ENCODE measurements at places on chromosomes 11 and 22. TPM values are rescaled to one million over a fixed set of nuclear protein-coding genes. Genes with fewer than 3 reads are reported as not detected.

The OR52E8 gene
- not detected for total RNA-seq

DNA sequence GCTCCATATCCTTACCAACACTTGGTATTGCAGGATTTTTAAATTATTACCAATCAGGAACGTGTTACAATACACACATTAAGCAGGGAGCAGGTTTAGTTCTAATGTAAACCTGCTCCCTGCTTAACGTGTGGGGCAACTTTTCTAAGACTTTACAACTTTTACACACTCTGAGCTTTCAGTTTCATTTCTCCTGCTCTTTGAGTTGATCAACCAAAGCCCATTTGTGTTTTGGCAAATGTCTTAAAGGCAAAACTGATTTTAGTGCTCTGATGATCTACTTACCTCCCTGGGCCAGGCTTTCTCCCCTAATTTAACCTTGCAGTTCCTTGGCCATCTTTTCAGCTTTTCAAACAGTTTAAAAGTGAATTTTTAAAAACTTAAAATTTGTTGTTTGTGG, 70.9 kb downstream of the ZBTB44 start:
- no peak for DNase-seq
- peak overlapping the region; percentile 48 for H3K27ac ChIP-seq
- H3K36me3 ChIP-seq: peaks cover 4% of the 10 kb centered on the region
- no peaks in the 10 kb centered on the region for H3K27me3 ChIP-seq

GRCh38 chr22:19876314-19876940, 21.8 kb upstream of the GNB1L start:
- no peak for DNase-seq
- no peak overlapping the region for H3K27ac ChIP-seq
- H3K36me3 ChIP-seq: no peaks in the 10 kb centered on the region

GRCh38 chr22:43308060-43308830, 34.9 kb downstream of the SCUBE1 start:
- H3K4me3 ChIP-seq: no peak overlapping the region

GRCh38 chr11:75031224-75031753, 42.6 kb downstream of the NEU3 start:
- H3K4me1 ChIP-seq: no peaks in the 10 kb centered on the region
- no peaks in the 10 kb centered on the region for H3K27me3 ChIP-seq
- H3K27ac ChIP-seq: no peak overlapping the region
- no peak for DNase-seq
- no peaks in the 10 kb centered on the region for H3K36me3 ChIP-seq

- no peak overlapping the region for H3K27ac ChIP-seq
- H3K4me1 ChIP-seq: no peaks in the 10 kb centered on the region
- H3K27me3 ChIP-seq: peaks cover 25% of the 10 kb centered on the region
Observed at GRCh38 chr11:27188696-27189095, 148.1 kb downstream of the BBOX1 start.

DNA sequence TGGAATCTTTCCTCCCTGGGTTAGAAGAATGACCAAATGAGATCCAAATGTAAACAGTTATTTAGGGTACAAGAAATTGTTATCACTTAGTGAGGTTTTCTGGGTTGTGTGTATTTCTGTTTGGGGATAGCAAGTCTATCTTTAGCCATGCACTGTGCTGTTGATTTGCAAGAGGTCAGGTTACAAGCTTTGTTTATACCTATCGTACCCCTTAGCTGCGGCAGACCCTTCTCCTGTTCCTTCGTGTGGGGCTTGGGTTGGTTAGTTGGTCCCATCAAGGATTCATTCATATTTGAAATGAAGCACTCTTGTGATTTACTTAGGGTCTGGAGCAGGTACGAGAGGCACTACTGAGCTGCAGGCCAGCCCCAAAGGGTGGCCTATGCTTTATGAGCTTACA, 72.6 kb downstream of the USP35 start:
- DNase-seq: no peak
- no peak overlapping the region for H3K4me3 ChIP-seq

GRCh38 chr22:22847241-22847640, 40.4 kb upstream of the IGLL5 start:
- H3K36me3 ChIP-seq: no peaks in the 10 kb centered on the region
- no peak overlapping the region for H3K27ac ChIP-seq
- peaks cover 36% of the 10 kb centered on the region for H3K4me1 ChIP-seq
- DNase-seq: no peak
- H3K27me3 ChIP-seq: no peaks in the 10 kb centered on the region

The DUSP8 gene
- total RNA-seq: 1.3 TPM

The CARD18 gene
- total RNA-seq: not detected

GRCh38 chr11:126444072-126444471, 88.6 kb downstream of the ST3GAL4 start:
- peaks cover 7% of the 10 kb centered on the region for H3K27me3 ChIP-seq
- H3K4me3 ChIP-seq: no peak overlapping the region
- peaks cover 3% of the 10 kb centered on the region for H3K4me1 ChIP-seq
- peak; percentile 19 for DNase-seq

The JAM3 gene
- total RNA-seq: 17.5 TPM

DNA sequence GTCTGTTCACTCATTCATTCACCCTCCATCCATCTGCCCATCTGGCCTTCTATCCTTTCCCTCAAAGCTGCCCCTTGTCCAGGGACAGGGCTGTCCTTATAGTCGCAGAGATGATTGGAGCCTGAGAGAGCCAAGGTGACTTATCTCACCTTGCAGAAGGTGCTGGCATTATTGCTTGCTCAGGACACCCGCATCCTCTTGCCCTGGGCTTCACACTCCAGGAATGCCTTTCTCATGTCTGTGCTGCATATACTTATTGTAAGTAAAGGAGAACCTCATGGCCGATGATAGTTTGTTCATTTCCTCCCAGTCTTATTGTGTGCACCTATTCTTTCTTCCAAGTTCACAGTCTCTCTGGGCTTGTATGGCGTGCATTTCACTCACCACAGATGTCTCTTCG, 49.1 kb upstream of the CCDC188 start:
- no peaks in the 10 kb centered on the region for H3K36me3 ChIP-seq
- no peak overlapping the region for H3K27ac ChIP-seq
- H3K27me3 ChIP-seq: no peaks in the 10 kb centered on the region
- no peak overlapping the region for H3K4me3 ChIP-seq
- no peaks in the 10 kb centered on the region for H3K4me1 ChIP-seq

- no peak overlapping the region for H3K4me3 ChIP-seq
- no peaks in the 10 kb centered on the region for H3K36me3 ChIP-seq
- no peak for DNase-seq
- H3K27me3 ChIP-seq: no peaks in the 10 kb centered on the region
- no peak overlapping the region for H3K27ac ChIP-seq
Observed at GRCh38 chr11:132683602-132684001, 848.7 kb downstream of the OPCML start.

DNA sequence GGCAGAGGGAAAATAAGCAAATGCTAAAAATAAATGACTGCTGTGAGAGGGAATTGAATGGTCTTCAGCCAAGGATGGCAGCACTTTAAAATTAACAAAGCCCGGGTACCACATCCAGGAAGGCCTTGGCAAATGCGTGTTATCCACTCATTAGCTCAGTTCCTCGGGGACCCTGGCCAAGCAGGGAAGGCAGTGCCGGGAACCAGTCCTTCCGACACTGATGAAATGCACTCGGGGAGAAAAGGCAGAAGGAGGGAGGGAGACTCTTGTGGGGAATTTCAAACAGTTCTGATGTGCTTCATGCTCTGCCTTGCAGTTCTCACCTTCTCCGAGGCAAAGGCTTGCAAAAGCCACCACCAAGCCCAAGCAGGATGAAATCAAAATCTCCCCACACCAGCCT, 38.3 kb downstream of the CLPB start:
- no peak overlapping the region for H3K27ac ChIP-seq
- H3K36me3 ChIP-seq: peaks cover 4% of the 10 kb centered on the region
- H3K4me3 ChIP-seq: no peak overlapping the region

The OLFML1 gene
- not detected for total RNA-seq

DNA sequence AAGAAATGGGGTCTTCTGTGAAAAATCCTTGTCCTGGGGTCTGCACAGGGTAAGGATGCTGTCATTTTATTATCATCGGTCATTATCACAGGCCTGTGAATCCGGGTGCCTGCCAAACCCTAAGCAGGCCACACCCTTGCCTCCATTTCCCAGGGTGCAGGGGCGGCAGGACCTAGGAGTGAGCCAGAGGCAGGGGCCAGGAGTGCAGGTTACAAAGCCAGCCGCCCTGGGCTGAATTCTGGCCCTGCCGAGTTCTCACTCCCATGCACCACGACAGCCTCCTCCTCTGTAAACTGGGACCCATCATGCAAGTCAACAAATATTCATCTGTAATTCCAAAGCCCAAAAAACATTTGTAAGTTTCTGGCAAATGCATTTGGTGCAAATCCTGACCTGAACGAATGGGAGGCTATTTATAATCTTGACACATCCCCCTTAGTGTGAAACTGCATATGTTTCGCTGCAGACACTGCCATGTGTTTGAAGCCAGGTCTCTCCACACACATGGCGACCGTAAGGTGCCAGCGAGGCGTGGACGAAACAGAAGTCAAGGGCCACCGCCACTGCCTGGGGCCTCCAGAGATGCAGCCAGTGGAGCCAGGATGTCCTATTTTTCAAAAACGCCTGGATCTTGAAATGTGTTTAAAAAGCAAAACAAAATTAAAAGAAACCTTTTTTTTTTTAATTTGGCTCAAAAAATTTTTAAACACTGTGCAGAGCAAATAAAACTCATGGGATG, 6.7 kb downstream of the CD5 start:
- peaks cover 96% of the 10 kb centered on the region for H3K36me3 ChIP-seq
- no peaks in the 10 kb centered on the region for H3K27me3 ChIP-seq
- H3K4me3 ChIP-seq: no peak overlapping the region
- no peak overlapping the region for H3K27ac ChIP-seq
- peaks cover 85% of the 10 kb centered on the region for H3K4me1 ChIP-seq

- no peak overlapping the region for H3K27ac ChIP-seq
- H3K27me3 ChIP-seq: no peaks in the 10 kb centered on the region
- H3K4me1 ChIP-seq: no peaks in the 10 kb centered on the region
- no peak for DNase-seq
Observed at GRCh38 chr11:7445564-7445963, 39.7 kb upstream of the OLFML1 start.

- no peaks in the 10 kb centered on the region for H3K4me1 ChIP-seq
- no peak for DNase-seq
- H3K4me3 ChIP-seq: no peak overlapping the region
Observed at GRCh38 chr22:17824457-17824856, 50.2 kb upstream of the BID start.

The HEPN1 gene
- not detected for total RNA-seq

GRCh38 chr11:12241971-12242672, 131.7 kb downstream of the MICAL2 start:
- peaks cover 27% of the 10 kb centered on the region for H3K4me1 ChIP-seq
- peak; percentile 58 for DNase-seq
- H3K4me3 ChIP-seq: peak overlapping the region; percentile 3
- H3K27me3 ChIP-seq: no peaks in the 10 kb centered on the region

- peak; percentile 93 for DNase-seq
- peaks cover 9% of the 10 kb centered on the region for H3K4me1 ChIP-seq
- peaks cover 10% of the 10 kb centered on the region for H3K36me3 ChIP-seq
- H3K27ac ChIP-seq: peak within 1 kb of the TSS; percentile 90
- H3K27me3 ChIP-seq: no peaks in the 10 kb centered on the region
- peak within 1 kb of the TSS; percentile 94 for H3K4me3 ChIP-seq
Observed at GRCh38 chr22:42519525-42520401, at the start of gene RRP7A. TSS of gene RRP7A (minus strand) at chr22:42519796. CDS start at chr22:42519786, 10 bp downstream.

- peaks cover 9% of the 10 kb centered on the region for H3K27me3 ChIP-seq
- no peaks in the 10 kb centered on the region for H3K36me3 ChIP-seq
- peak; percentile 88 for DNase-seq
- H3K4me3 ChIP-seq: no peak overlapping the region
- peaks cover 43% of the 10 kb centered on the region for H3K4me1 ChIP-seq
Observed at GRCh38 chr11:111531687-111532364, 8.7 kb upstream of the LAYN start.

GRCh38 chr11:11449327-11449726, 96.3 kb upstream of the CSNK2A3 start:
- no peaks in the 10 kb centered on the region for H3K4me1 ChIP-seq
- no peak overlapping the region for H3K27ac ChIP-seq
- no peaks in the 10 kb centered on the region for H3K36me3 ChIP-seq
- peaks cover 4% of the 10 kb centered on the region for H3K27me3 ChIP-seq
- H3K4me3 ChIP-seq: no peak overlapping the region

- peaks cover 46% of the 10 kb centered on the region for H3K4me1 ChIP-seq
- no peak for DNase-seq
- peaks cover 6% of the 10 kb centered on the region for H3K36me3 ChIP-seq
- H3K4me3 ChIP-seq: no peak overlapping the region
- H3K27ac ChIP-seq: no peak overlapping the region
Observed at GRCh38 chr11:66168289-66168688, 98.2 kb downstream of the PACS1 start.

DNA sequence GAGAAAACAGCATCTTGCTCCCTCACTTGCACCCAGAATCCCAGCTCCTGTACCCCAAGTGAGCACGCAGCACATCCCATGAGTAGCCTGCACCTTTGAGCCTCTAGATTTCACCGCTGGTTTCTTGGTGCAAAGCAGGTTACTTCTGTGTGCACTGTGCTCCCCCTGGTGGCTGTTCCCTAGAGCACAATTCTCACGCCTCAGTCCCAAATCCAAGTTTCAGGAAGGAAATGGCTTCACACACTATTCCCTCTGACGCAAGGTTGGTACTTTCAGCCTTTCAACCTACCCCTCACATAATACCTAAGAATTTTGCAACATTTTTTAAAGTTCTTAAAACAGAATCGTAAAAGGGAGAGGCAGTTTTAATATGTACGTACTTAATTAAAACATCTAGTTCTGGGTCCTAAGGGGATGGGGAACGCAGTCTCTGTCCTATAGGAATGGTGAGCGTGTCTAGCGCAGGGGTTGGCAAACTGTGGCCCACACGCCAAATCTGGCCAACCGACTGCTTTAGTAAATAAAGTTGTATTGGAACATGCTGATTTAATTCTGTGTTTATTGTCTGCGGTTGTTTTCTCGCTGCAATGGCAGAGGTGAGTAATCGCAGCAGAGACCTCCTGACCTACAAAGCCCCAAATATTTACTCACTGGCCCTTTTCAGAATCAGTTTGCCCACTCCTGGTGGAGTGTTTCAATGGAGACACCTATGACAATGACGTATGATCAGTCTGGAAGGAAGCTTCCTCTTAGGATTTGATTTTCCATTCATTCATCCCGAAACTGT, 27.5 kb downstream of the DHCR7 start:
- peaks cover 1% of the 10 kb centered on the region for H3K4me1 ChIP-seq
- no peaks in the 10 kb centered on the region for H3K27me3 ChIP-seq
- peak; percentile 51 for DNase-seq
- no peak overlapping the region for H3K27ac ChIP-seq
- no peaks in the 10 kb centered on the region for H3K36me3 ChIP-seq
- H3K4me3 ChIP-seq: no peak overlapping the region

DNA sequence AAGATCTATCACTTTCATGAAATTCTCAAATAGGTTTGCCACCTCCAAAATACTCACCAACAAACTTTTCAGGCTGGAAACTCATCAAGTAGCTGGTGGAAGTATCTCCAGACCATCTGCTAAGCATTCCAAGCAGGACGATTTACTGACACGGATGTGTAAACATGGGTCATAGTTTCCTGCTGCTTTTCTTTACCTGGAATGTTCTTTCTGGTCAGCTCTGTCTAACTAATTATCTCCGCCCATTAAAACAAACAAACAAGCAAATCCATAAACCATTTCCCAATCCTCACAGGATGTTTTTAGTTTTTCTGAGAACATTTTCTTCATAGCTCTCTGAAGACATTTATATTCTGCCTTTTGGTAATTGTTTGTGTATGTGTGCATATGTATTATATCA, 397.0 kb downstream of the METTL15 start:
- no peaks in the 10 kb centered on the region for H3K4me1 ChIP-seq
- DNase-seq: no peak
- no peak overlapping the region for H3K27ac ChIP-seq
